ENCODE measurements at places on chromosomes 2 and 18.

- H3K27me3 ChIP-seq: no peaks in the 10 kb centered on the region
- no peak overlapping the region for H3K27ac ChIP-seq
- no peak overlapping the region for H3K4me3 ChIP-seq
- H3K36me3 ChIP-seq: no peaks in the 10 kb centered on the region
- DNase-seq: peak; percentile 26
Observed at GRCh38 chr2:233794128-233794658, 16.1 kb downstream of the MROH2A start.

- H3K4me3 ChIP-seq: no peak overlapping the region
- DNase-seq: no peak
- no peaks in the 10 kb centered on the region for H3K4me1 ChIP-seq
- no peaks in the 10 kb centered on the region for H3K27me3 ChIP-seq
Observed at GRCh38 chr2:166360426-166360825, 15.3 kb downstream of the SCN9A start.

- H3K4me3 ChIP-seq: no peak overlapping the region
- no peaks in the 10 kb centered on the region for H3K4me1 ChIP-seq
- H3K27me3 ChIP-seq: peaks cover 5% of the 10 kb centered on the region
- no peak overlapping the region for H3K27ac ChIP-seq
Observed at GRCh38 chr2:39881494-39881893, 102.4 kb upstream of the THUMPD2 start.

DNA sequence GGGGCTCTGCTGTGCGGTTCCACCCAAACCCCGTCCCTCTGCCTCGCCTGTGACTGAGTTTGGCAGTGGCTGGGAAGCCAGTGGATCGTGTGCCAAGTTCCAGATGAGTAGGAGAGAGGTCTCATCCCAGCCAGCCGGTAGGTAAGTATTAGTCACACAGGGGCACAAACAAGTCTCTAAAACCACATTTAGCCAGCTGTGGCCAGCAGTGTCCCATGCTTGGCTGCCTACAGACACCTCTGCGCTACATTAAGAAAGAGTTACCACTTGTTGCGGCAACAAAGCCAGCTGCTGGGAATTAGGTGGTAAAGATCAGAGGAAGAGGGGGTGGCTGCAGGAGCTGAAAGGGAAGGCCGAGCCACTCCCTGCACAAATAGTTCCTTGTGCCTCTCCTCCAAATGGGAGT, 81.2 kb downstream of the GATA6 start:
- H3K27ac ChIP-seq: no peak overlapping the region
- no peaks in the 10 kb centered on the region for H3K4me1 ChIP-seq
- H3K36me3 ChIP-seq: no peaks in the 10 kb centered on the region
- no peak overlapping the region for H3K4me3 ChIP-seq
- H3K27me3 ChIP-seq: peaks cover 13% of the 10 kb centered on the region
- no peak for DNase-seq

- no peaks in the 10 kb centered on the region for H3K27me3 ChIP-seq
- DNase-seq: no peak
- no peak overlapping the region for H3K27ac ChIP-seq
- H3K4me3 ChIP-seq: no peak overlapping the region
Observed at GRCh38 chr2:204984518-204984917, 439.2 kb downstream of the PARD3B start.

- no peak overlapping the region for H3K4me3 ChIP-seq
- no peaks in the 10 kb centered on the region for H3K36me3 ChIP-seq
- H3K27me3 ChIP-seq: peaks cover 21% of the 10 kb centered on the region
- DNase-seq: peak; percentile 22
- no peaks in the 10 kb centered on the region for H3K4me1 ChIP-seq
Observed at GRCh38 chr2:240186191-240186725, 45.8 kb upstream of the OTOS start.
